ENCODE measurements at places on chromosomes 5 and 9.
A peak's percentile ranks its signal among the peaks of the same experiment; 100 is the strongest.

- DNase-seq = no peak
These were observed 1.5 kb downstream of the PKN3 start for GRCh38 chr9:128703616-128704355.

GRCh38 chr9:97895695-97896332 is 26.5 kb downstream of the TRMO start:
- no peak for DNase-seq

- DNase-seq = no peak
These were observed 84.6 kb downstream of the PAPPA start for GRCh38 chr9:116238225-116238624.

DNA sequence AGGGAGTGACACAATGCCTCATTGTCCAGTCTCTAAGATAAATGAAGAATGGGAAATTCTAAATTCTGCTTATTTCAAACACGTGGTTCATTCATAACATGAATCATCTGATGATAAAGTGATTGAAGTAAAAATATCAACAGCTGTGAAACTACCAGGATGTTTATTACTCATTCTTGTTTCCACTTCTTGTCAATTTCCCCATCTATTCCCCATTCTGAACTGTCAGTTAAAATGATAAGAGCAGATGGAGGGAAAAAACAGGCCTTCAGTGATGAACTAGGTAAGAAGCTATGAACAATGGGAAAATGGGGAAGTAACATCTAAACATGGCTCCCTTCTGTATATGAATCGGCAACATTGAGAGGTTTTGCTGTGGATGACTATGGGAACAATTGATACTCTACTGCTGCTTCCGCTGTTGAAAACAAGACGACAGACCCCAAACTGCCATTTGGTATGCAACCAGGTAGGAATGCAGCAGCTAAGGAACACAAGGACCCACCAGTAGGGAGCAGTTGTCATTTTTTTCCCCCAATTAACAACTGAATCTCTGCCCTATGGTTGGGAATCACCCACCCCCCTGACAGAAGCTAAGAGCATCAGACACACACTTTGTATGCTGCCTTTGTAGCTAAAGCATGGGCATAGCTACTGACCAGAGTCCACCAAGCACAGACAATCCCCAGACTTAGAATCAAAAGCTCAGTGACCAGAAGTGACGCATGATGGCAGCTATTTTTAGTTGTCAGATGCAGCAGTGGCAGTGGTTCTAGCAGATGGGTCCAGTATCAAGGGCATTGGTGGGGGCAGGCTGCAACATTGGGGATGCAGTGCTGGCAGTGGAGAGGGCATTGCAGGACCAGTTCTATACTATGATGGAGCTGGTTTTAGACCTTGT is 52.9 kb upstream of the ZNF366 start:
- DNase-seq = no peak

DNA sequence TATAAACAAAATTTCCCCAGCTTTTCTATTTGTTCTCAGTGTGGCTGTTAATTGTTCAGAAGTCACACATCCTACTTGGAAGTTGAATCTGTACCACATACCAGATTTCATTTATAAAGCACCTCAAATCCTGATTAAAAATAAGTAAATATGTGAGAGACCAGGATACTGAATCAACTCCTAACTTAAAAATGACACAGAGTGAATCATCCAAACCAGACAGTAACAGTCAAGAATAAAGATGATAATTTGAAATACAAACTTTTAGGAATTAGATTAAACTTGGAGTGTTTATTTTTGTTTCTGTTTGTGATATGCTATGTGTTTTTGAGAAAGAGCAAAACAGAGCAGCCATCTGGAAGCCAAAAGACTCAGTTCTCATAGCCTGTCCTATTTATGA is 633.2 kb upstream of the RORB start:
- no peak for DNase-seq

GRCh38 chr5:147479949-147480348 is 29.9 kb downstream of the DPYSL3 start:
- DNase-seq = no peak

GRCh38 chr9:90881648-90882047 is 80.0 kb downstream of the SYK start:
- DNase-seq = no peak

- peak; percentile 64 for DNase-seq
These were observed at the start of gene RASA1 for GRCh38 chr5:87267574-87268125. RASA1 (plus strand) TSS chr5:87267883; CDS start chr5:87268452, 569 bp downstream.

DNA sequence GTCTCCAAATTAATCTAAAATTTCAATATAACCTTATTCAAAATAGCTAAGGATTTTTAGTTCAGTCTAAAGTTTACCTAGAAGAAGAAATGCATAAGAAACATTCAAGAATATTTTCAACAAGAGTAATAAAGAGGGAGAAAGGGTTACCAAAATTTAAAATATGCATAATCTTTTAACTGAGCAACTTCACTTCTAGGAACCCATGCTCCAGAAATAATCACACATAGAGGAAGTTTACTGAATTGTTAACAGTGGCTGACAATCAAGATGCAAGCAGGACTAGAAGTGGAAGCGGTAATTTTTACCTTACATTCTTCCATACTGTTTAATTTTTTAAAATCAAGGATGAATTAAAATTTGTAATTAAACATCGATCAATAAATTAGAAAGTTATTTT is 1.9 kb downstream of the PJA2 start:
- DNase-seq = no peak
